ENCODE measurements at places on chromosomes 3 and 15.

DNA sequence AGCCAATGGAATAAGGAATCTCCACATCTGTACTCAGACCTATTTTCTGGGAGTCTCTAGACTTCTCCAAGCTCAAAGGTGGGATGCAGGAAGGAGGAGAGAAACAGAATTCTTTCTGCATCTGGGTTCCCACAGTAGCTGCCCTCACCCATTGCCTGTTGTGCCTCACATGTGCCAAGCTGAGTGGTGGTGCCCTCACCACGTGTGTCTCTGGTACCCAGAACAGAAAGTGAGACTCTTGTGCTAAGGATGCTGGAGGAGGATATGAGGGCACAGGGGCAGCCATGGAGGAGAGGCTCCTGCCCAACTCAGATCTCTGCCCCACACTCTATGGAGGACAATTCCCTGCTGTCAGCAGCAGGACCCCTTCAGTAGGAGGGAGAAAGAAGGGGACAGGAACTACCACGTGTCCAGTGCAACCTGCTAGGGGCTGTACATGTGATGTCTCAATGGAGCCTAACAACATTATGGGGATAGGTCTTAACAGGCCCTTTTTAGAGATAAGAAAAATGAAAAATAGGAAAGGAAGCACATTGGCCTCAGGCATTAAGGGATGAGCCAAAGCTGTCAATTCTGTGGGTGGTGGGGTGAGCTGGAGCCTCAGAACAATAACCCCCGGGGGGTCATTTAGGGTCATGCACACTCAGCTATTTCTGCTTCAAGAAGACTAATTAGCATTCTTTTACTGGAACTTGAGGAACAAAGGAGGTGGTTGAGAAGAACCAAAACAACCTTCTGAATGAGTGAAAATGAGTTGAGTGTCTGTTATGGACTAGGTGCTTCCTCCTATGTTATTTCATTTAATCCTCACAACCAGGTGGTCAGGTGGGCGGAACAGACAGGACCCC, 16.3 kb upstream of the NOX5 start:
- DNase-seq = no peak

- DNase-seq = no peak
These were observed 85.8 kb downstream of the LINGO1 start for GRCh38 chr15:77546870-77547269.

DNA sequence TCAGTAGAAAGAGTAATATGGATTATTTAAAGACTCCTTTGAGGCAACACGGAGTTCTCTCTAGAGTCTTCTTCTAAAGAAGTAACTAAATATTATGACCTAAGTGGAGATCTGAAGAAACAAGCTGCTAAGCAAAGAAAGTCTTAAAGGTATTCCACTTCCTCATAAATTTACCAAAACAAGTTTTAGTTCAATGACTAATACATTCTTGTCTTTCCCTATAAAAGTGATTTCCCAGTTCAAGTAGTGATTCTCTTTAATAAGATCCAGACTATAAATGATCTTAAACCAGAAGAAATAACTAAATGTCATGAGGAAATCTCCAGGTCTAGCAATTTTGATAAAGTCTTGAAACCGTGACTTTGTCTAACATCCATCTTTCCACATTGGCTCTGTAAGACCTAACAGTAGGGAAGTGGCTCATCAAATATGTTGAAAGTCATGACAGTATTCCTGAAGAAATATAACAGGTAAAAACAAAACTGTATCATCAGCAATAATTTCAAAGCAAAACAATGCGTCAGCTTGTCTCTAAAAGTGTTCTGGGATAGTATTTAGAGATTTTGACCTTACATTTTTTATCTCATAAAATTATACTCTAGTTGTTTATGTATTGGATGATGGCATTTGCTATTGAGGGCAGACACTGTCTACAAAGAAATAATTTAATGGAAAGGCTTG, 51.8 kb upstream of the NEDD4 start:
- DNase-seq = no peak

DNA sequence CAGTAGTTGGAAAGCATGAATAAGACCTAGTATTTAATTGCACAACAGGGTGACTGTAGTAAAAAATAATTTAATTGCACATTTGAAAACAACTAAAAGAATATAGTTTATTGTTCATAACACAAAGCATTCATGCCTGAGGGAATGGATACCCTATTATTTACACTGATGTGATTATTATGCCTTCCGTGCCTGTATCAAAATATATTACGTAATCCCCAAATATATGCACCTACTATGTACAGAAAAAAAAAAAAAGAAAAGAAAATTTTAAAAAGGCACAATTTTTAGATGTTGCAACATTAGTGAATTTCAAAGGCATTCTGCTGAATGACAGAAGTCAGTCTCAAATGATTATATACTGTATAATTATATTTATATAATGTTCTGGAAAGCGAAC, 647.2 kb upstream of the BCHE start:
- DNase-seq = no peak

GRCh38 chr15:92655178-92655995, at the start of gene FAM174B:
FAM174B (minus strand) TSS chr15:92655775.
- DNase-seq = peak; percentile 46
